Aorta (tissue), 5 donors: ENCODE measurements at places on chromosomes 7 and 10. TPM values are rescaled to one million over a fixed set of nuclear protein-coding genes. Genes with fewer than 3 reads are reported as not detected.

IGF2BP3 gene
- 1.6 TPM for total RNA-seq

DNA sequence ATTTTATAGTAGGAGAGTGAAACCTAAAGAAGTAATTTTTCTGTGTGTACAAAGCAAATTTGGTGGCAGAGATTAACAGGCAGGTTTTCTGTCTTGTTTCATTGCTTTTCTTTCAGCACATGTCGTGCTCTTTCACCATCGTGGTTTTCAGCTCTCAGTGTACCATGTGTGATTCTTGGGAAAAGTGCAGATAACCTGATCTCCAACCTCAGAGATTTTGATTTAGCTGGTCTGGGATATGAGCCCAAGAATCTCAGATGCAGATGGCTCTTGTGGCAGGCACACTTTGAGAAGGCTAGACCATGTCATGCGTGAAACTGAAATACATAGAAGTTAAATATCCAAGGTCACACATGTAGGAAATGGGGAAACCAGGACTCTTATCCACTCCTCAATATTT lies 317.4 kb downstream of the EXOC4 start:
- H3K27me3 ChIP-seq: no peaks in the 10 kb centered on the region
- no peak overlapping the region for H3K4me3 ChIP-seq
- H3K27ac ChIP-seq: no peak overlapping the region
- no peaks in the 10 kb centered on the region for H3K36me3 ChIP-seq
- H3K4me1 ChIP-seq: no peaks in the 10 kb centered on the region
- no peak for DNase-seq

- no peak for DNase-seq
- no peaks in the 10 kb centered on the region for H3K36me3 ChIP-seq
- no peaks in the 10 kb centered on the region for H3K4me1 ChIP-seq
- H3K27ac ChIP-seq: no peak overlapping the region
- H3K4me3 ChIP-seq: no peak overlapping the region
Measured at GRCh38 chr10:35588836-35589235, 16.3 kb upstream of the GJD4 start.

- H3K27ac ChIP-seq: no peak overlapping the region
- no peak overlapping the region for H3K4me3 ChIP-seq
- no peak for DNase-seq
- H3K27me3 ChIP-seq: no peaks in the 10 kb centered on the region
Measured at GRCh38 chr7:7331523-7331922, 149.2 kb downstream of the C1GALT1 start.

DNA sequence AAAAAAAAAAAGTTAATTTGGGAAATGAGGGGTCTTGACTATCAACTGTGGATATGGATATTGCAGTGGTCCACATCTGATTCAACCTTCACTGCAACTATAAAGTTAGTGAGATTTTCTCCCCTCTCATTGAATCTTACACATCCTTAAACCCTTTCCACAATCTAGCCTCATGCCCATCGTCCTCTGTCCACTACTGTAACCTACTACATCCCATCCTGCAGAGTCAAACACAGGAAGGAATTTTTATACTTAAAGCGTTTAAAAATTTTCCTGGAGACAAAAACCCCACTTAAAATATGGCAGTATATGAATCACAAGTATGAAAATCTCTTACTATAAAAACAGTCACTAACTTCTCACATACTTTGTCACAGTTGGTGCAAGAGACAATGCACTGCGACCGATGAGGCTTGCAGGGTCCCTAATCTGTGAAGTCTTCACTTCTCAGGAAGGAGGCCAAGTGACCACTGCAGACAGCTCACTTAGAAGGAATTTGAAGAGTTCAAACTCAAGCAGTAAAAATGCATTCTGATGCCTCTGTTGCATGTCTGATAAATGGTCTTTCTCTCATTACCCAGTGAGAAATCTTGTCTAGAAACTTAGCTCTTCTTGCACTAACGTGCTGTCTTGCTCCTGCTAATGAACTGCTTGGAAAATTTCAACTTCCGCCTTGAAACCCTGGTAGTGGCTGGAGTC lies 50.3 kb upstream of the ST8SIA6 start:
- H3K27me3 ChIP-seq: peaks cover 2% of the 10 kb centered on the region
- H3K4me3 ChIP-seq: no peak overlapping the region
- no peaks in the 10 kb centered on the region for H3K4me1 ChIP-seq
- no peak for DNase-seq
- no peaks in the 10 kb centered on the region for H3K36me3 ChIP-seq
